ENCODE measurements at places on chromosomes 13 and 19.

DNA sequence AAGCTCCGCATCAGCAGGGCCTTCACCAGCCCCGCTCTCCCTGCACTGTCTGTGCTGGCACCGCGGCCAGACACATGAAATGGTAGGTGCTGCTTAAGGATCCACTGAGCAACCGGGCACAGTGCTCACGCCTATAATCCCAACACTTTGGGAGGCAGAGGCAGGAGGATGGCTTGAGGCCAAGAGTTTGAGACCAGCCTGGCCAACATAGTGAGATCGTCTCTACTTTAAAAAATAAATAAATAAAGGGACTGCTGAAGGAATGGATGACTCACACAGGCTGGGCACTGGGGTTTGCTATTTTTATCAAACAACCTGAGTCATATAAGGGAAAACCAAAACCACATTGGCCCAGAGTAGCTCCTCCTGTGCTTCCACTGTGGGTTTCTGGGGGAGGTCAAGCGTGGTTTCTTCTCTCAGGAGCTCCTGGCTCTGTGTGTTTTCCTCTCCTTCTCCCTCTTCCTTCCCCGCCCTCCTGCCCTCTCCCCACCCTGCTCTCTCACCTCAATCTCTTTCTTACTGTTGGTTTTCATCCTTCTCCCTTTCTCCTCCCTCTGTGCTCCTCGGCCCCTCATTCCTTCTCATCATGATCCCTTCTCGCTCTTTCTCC is 21.3 kb downstream of the VRK3 start:
- H3K36me3 ChIP-seq, result peaks cover 68% of the 10 kb centered on the region
- no peak for DNase-seq
- peak overlapping the region; percentile 37 for H3K4me3 ChIP-seq
- H3K4me1 ChIP-seq, result peaks cover 22% of the 10 kb centered on the region
- no peaks in the 10 kb centered on the region for H3K27me3 ChIP-seq

- no peak overlapping the region for H3K27ac ChIP-seq
- H3K27me3 ChIP-seq, result no peaks in the 10 kb centered on the region
- DNase-seq, result no peak
- peaks cover 27% of the 10 kb centered on the region for H3K4me1 ChIP-seq
These were observed 10.9 kb downstream of the ACP4 start for GRCh38 chr19:50801107-50801506.

GRCh38 chr13:60627071-60627686 is 230.2 kb downstream of the TDRD3 start:
- no peak overlapping the region for H3K27ac ChIP-seq
- H3K27me3 ChIP-seq, result peaks cover 15% of the 10 kb centered on the region
- no peaks in the 10 kb centered on the region for H3K36me3 ChIP-seq
- H3K4me3 ChIP-seq, result no peak overlapping the region
- no peak for DNase-seq
- H3K4me1 ChIP-seq, result no peaks in the 10 kb centered on the region

DNA sequence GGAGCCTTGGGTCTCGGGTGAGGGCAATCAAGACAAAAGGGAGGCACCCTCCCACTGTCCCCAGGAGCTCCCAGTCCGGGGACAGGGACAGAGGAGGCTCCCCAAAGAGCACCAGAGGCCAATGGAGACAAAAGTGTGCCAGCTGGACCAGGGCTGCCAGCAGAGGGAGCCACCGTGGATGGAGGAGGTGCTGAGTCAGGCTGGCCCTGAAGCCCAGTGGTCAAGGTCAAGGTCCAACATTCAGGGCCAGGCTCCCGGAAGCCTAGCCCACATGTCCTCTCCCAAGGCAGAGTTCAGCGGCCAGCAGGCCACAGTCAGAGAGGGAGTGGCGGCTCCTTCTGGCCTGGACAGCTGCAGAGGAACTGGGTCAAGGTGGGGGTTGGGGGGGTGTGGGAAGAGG is 8.4 kb downstream of the COL5A3 start:
- H3K36me3 ChIP-seq, result peaks cover 17% of the 10 kb centered on the region
- peaks cover 23% of the 10 kb centered on the region for H3K4me1 ChIP-seq
- H3K27ac ChIP-seq, result no peak overlapping the region
- H3K27me3 ChIP-seq, result peaks cover 60% of the 10 kb centered on the region

DNA sequence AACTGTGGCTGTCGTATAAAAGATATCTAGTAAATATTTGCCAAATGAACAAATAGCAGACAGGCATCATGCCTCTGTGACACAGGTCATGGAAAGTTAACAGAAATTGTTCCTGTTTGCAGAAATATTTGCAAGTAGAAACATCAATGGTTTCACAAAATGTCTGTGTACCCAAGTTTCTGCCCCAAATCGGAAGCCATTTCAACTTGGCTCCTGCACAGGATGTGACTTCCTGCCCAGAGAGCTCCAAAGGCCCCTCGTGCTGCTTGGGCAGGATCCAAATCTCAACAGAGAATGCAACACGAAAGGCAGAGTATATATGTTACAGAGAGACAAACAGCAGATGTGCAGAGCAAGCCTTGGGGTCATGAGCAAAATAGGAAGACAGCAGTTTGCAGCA is 95.5 kb upstream of the SERP2 start:
- no peak for DNase-seq
- H3K4me1 ChIP-seq, result peaks cover 10% of the 10 kb centered on the region
- peaks cover 1% of the 10 kb centered on the region for H3K36me3 ChIP-seq
- H3K27ac ChIP-seq, result no peak overlapping the region
- no peak overlapping the region for H3K4me3 ChIP-seq

DNA sequence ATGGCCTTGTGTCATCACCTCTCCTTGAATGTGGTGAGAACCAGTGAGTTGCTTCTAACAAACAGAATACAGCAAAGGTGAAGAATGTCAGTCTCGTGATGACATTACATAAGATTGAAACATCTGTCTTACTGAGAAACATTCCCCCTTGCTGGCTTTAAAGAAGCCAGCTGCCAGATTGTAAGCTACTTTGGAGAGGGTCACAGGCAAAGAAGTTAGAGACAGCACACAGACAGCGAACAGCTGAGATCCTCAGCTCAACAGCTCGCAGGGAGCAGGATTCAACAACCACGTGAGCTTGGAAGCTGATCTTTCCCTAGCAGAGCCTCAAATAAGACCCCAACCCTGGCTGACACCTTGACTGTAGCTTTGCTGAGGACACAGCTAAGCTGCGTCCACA is 367.9 kb downstream of the LIG4 start:
- no peaks in the 10 kb centered on the region for H3K36me3 ChIP-seq
- no peak overlapping the region for H3K4me3 ChIP-seq
- no peak overlapping the region for H3K27ac ChIP-seq

GRCh38 chr13:29318741-29319140 is 276.7 kb downstream of the SLC7A1 start:
- no peak overlapping the region for H3K4me3 ChIP-seq
- no peaks in the 10 kb centered on the region for H3K4me1 ChIP-seq
- no peak for DNase-seq
- no peak overlapping the region for H3K27ac ChIP-seq
- H3K36me3 ChIP-seq, result no peaks in the 10 kb centered on the region

- no peak overlapping the region for H3K4me3 ChIP-seq
- H3K27ac ChIP-seq, result no peak overlapping the region
- no peaks in the 10 kb centered on the region for H3K27me3 ChIP-seq
- no peak for DNase-seq
- H3K36me3 ChIP-seq, result peaks cover 2% of the 10 kb centered on the region
These were observed 12.1 kb upstream of the KLK14 start for GRCh38 chr19:51094696-51095279.

DNA sequence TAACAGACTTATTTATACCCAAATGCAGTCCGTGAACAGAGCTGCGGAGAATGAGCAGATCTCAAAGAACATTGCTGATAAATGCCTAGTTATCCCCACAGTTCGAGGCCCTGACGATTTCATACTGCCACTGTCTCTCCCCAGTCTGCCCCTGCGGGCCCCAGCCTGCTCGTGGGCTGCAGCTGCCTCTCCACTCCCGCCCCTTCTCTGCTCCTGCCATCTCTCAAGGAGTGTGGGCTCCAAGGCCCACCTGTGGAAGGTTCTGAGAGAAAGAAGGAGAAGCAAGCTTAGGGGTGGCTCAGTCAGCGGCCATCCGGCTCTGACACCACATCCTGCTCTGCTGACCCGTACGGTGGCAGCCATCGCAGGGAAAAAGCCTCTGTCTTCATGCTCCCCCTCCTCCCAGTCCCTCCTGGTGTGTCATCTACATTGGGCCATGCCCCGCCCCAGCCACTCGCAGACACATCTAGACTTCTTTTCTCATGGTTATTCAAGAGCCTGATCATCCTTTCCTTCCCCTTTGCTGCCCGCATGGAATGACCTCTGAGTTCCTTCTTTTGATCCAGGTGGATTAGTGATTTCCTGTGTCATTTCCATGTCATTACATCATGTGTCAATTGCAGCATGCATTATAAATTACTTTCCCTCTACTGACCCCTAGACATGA is 52.0 kb downstream of the EPS15L1 start:
- H3K27me3 ChIP-seq, result no peaks in the 10 kb centered on the region
- H3K4me3 ChIP-seq, result no peak overlapping the region
- peak overlapping the region; percentile 59 for H3K27ac ChIP-seq
- DNase-seq, result no peak
- H3K36me3 ChIP-seq, result peaks cover 33% of the 10 kb centered on the region

DNA sequence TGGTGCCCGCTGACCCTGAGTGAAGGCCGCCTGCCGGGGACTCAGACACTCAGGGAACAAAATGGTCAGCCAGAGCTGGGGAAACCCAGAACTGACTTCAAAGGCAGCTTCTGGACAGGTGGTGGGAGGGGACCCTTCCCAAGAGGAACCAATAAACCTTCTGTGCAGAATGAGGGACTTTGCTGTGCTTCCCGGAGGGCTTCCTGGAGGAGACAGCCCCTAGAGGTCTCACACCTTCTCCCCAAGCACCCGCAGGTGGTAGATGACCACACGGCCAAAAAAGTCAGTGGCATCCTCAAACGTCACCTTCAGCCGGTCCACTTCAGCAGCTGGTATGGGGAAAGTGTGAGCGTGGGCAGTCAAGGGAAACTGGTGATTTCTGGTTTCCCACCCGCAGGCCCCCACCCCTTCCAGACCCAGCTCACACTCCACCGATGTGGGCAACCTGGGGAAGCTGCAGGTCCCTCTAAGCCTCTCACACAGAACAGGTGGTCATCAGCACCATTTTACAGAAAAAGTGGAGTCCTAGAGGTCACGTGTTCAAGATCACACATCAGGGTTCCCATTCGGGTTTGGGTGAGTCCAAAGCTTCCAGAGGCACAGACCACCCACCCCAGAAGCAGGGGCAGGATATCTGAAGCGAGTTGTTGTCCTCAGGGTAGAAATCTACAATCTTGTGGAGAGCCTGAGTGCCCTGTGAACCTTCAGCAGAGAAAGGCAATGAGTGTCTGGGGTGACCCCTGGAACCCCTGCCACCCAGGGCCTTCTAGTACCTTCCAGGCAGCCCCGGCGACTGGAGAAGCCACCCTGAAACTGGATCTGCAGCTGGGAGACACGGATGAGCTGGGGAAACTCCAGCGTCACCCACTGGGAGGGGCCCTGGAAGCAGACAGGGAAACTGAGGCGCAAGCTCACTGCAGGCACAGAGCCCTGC is 1.2 kb downstream of the NR2C2AP start:
- H3K4me1 ChIP-seq, result peaks cover 30% of the 10 kb centered on the region
- peaks cover 12% of the 10 kb centered on the region for H3K36me3 ChIP-seq
- H3K27ac ChIP-seq, result peak overlapping the region; percentile 92
- H3K27me3 ChIP-seq, result peaks cover 4% of the 10 kb centered on the region

GRCh38 chr19:13117176-13117771 is 734 bp upstream of the TRMT1 start:
- H3K4me3 ChIP-seq, result peak overlapping the region; percentile 89
- H3K27ac ChIP-seq, result peak overlapping the region; percentile 91
- DNase-seq, result no peak
- peaks cover 38% of the 10 kb centered on the region for H3K36me3 ChIP-seq

DNA sequence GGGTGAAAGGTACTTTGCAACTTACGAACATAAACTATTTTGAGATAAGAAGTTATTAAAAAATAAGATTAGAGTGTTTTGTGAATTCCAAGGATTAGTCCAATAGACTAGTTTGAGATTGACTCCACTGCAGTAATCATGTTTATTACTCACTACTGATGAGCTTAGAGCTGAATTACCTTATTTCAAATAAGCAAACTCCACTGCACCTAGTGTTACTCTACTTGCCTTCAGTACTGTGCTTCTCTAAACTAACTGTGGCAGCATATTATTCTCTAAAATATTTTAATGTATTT is 111.7 kb downstream of the MIPEP start:
- no peak for DNase-seq
- H3K4me3 ChIP-seq, result no peak overlapping the region
- no peak overlapping the region for H3K27ac ChIP-seq
- H3K36me3 ChIP-seq, result no peaks in the 10 kb centered on the region

DNA sequence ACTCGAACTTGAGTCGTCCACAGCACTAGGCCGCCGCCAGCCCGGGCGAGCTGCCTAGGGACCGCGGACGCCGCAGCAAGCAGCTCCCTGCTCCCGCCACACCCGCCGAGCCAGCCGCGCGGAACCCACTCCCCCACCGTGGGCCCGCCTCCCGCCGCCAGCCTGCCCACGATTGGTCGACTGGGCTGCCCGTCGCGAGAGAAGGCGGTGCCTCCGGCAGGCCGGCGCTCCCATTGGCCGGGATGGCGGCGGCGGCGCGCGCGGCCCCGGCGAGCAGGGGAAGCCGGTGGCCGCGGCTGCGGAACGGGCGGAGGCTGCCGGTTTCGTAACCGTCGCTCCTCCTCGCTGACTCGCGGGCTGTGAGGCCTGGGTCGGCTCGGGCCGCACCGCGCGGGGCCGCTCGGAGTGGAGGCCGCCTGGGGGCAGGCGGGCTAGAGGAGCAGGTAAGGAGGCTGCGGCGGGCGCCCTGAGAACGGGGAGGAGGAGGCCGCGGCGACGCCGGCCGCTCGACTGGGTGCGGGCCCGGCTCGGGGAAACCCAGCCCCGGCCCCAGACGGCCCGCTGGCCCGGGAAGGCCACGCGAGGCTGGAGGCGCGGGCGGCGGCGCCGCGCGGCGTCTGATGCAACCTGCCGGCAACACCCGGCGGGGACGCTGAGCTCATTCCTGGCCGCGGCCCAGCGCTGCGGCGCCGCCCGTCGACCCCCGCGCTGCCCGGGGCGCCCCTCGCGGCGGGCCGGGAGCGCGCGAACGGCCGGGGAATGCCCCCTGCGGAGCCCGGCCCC is at the start of gene CEBPG:
CEBPG (plus strand) TSS at position 257 of the 783 bp plus-strand sequence. CDS start 5,531 bp downstream, outside the sequence.
- peaks cover 15% of the 10 kb centered on the region for H3K36me3 ChIP-seq
- H3K27me3 ChIP-seq, result no peaks in the 10 kb centered on the region
- peak; percentile 93 for DNase-seq
- H3K4me1 ChIP-seq, result peaks cover 40% of the 10 kb centered on the region
- H3K27ac ChIP-seq, result peak within 1 kb of the TSS; percentile 74

- H3K27ac ChIP-seq, result peak overlapping the region; percentile 84
- H3K36me3 ChIP-seq, result peaks cover 27% of the 10 kb centered on the region
- H3K4me3 ChIP-seq, result peak overlapping the region; percentile 97
- peaks cover 40% of the 10 kb centered on the region for H3K4me1 ChIP-seq
- H3K27me3 ChIP-seq, result no peaks in the 10 kb centered on the region
- no peak for DNase-seq
These were observed 1.9 kb downstream of the RRAS start for GRCh38 chr19:49637821-49638738.

DNA sequence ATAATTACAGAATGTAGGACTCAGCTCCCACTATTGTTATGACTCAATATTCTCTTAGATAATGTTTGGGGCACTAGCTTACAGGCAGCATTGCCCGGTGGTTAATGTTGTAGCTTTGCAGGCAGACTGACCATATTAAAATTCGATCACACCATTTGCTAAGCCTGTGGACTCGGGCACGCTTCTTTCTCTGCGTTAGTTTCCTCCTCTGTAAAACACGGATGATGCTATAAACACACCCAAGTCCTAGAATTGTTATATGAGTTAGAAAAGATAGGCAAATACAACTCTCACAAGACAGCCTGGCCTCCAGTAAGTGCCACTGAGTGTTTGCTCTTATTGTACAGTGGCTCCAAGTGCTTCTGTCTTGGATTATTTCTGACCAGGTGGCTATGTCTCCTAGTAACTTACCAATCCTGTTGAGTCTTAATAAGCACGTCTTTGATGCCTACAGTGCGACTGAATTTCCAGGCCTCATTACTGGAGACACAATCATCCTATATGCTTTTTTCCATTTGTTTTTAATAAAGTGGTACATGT is 50.0 kb upstream of the ALOX5AP start:
- H3K36me3 ChIP-seq, result peaks cover 2% of the 10 kb centered on the region
- no peak overlapping the region for H3K27ac ChIP-seq
- H3K4me1 ChIP-seq, result peaks cover under 1% of the 10 kb centered on the region
- DNase-seq, result no peak

Data from effector memory CD8-positive, alpha-beta T cell (primary cell).